ENCODE measurements at places on chromosomes 13 and 19.

DNA sequence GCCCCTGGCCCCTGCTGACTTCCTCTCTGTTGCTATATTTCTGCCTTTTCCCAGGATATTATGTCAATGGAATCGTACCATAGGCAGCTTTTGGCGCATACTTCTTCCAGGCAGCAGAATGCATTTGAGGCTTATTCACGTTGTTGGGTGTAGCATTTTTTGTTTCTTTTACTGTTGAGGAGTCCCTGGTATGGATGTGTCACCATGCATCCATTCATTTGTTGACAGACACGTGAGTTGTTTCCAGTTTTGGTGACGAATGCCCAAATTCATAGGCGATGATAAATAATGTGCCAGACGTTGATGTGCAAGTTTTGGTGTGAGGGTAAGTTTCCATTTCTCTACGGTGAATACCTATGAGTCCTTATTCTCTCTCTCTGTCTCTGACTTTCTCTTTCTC lies 5.0 kb downstream of the NFILZ start:
- no peak for DNase-seq

- no peak for DNase-seq
Measured at GRCh38 chr19:21611659-21612402, 106.4 kb downstream of the ZNF429 start.

GRCh38 chr19:28449803-28450202 lies 763.1 kb downstream of the UQCRFS1 start:
- no peak for DNase-seq

- no peak for DNase-seq
Measured at GRCh38 chr13:98517576-98518310, 59.2 kb downstream of the STK24 start.

DNA sequence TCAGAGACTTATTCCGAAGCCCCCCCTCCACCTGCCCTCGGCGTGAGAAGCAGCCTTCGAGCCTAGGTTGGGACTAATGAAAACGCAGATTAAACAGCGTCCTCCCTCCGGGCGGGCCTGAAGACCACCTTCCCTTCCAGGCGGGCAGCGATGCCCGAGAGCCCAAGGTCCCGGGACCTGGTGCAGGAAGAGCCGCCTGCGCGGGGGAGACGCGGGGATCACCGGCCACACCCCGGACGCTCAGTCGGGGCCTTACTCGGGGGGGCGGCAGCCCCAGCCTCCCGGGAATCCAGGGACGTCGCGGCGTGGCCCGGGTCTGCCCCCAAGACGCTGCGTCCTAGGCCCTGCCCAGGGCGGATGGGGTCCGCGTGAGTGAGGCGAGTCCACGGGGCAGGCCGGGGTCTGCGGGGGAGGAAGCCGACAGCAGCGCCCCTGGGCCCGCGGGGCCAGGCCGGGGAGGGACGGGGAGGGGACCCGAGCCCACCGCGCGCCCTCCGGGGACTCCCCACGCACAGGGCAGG lies 33.3 kb upstream of the SPACA7 start:
- no peak for DNase-seq

- DNase-seq = no peak
Measured at GRCh38 chr19:52963247-52963618, 552 bp upstream of the ZNF816 start.

GRCh38 chr19:9911524-9912185 lies 24.7 kb downstream of the OLFM2 start:
- DNase-seq = no peak

- DNase-seq = no peak
Measured at GRCh38 chr13:102091231-102091630, 310.6 kb downstream of the FGF14 start.

- no peak for DNase-seq
Measured at GRCh38 chr13:42804244-42804874, 23.0 kb downstream of the FAM216B start.

GRCh38 chr19:37655689-37656371 lies 565 bp upstream of the ZFP30 start:
- DNase-seq = no peak
